Activated CD8-positive, alpha-beta memory T cell treated with anti-CD3 and anti-CD28 coated beads for 1 hour (primary cell): ENCODE measurements at places on chromosomes 4 and X.

GRCh38 chr4:94650690-94651089, 107.1 kb upstream of the BMPR1B start:
- DNase-seq: no peak

DNA sequence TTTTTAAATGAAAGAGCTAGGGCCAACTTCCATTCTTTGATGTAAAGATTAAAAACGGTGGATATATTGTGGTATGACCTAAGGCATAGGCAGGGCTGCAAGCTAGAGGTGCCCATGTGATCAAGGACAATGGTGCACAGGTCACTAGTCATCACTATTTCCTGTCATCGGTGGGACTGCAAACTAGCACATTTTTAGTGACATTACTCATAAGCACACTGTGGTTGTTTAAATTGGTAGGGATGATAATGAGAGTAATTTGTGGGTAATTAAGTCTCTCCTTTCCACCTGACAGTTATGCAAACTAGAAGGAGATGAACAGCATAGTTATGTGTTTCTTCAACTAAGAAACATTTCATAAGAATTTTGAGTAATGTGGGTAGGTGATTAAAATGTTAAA, 85.4 kb downstream of the GPRIN3 start:
- no peak for DNase-seq

- DNase-seq: no peak
These were observed 202.0 kb downstream of the APBB2 start for GRCh38 chr4:41012293-41012692.

DNA sequence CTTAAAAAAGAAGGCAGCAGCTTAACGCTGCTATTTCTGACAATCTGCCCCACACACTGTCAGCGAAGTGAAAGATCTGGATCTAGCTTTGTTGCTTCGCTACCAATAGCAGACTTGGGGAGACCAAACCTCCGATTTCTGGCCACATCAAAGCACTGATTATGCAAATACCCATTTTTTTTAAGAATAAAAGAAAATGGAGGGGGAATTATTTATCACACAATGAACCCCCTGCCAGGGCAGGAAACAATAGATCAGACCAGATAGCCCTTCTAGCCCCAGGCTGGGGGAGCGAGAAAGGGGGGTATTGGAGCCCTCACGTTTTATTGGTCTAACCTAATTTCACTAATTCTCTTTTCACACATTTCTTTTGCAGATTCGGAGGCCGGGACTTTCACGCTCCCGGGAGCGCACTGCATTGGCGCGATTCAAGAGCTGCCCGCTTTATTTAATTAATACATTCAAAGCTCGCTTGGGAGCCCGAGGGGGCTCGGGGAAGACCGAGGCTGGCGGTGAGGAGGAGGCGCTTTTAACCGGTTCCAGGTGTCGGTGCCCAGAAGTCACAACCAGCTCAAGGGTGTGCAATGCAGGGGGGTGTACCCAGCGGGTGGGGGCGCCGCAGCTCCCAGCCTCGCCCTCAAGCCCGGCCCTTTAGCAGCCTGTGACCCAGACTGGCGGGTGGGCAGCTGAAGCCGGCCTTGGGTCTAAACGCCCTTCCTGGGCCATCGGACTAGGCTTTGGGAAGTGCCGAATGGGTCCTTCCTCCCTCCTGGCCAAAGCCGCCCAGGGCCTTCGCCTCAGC, 5.5 kb downstream of the NEUROG2 start:
- no peak for DNase-seq

DNA sequence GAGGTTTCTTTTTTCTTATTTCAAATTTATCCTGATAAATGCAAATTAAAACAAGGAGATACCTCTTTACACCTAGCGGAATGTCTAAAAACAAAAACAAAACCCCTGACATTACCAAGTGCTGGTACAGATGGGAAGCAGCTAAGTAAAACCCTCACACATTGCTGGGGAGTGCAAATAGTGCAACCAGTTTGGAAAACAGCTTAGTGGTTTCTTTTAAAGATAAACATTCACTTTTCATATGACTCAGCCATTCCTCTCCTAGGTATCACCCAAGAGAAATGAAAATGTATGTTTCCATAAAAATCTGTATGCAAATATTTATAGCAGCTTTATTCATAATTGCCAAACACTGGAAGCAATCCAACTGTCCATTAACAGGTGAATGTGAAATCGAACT, 84.1 kb upstream of the HELT start:
- DNase-seq: no peak

DNA sequence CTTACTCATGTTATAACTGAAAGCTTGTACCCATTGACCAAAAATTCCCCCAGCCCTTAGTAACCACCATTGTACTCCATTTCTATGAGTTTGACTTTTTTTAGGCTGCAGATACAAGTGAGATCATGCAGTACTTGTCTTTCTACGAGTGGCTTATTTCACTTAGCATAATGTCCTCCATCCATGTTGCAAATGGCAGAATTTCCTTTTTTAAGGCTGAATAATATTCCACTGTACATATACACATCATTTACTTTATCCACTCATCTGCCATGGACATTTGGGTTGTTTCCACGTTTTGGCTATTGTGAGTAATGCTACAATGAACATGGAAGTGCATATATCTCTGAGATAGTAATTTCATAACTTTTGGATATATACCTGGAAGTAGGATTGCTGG, 10.4 kb downstream of the RBM3 start:
- DNase-seq: no peak

- no peak for DNase-seq
These were observed 90.7 kb upstream of the GPC3 start for GRCh38 chrX:134075894-134076718.

DNA sequence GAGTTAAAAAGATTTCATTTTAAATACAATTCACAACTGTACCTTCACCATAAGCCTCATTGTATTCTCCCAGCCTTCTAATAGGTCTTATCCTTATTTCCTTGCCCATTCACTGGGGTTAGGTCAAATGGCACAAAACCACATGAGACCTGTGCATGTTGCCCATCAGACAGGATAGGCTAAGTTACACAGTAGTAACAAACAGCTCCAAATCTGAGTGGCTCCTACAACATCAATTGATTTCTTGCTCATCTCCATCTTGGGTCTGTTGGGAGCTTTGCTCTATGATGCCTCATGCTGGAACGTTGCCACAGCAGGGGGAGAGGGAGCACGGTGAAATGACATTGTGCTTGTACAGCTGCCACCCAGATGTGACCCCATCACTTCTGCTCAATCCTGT, 70.6 kb downstream of the DHX15 start:
- no peak for DNase-seq

DNA sequence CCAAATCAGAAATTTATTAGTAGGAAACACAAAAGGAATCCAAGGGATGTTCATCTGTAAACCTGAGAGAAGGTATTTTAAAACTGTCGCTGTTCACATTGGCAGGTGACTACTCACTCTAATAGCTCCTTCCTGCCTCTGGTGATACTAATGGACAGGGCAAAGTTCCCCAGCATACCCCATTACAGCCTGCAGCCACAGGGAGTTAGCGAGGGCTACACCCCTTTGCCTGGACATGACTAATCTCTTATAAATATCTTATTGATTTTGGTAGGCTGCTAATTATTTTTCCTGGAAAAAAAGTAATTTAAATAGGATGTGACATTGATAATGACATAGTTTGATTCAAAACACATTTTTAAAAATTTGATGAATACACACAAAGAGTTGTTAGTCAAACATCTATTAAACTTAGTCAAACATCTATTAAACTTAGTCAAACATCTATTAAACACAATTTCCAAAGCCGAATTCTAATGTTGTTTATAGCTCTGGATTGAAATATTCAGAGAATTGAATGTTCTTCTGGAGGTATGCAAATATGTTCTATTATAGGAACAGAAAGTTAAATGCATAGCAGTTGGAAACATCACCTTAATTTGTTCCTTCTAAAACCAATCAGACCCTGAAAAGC, 83.0 kb upstream of the CBR4 start:
- DNase-seq: no peak

DNA sequence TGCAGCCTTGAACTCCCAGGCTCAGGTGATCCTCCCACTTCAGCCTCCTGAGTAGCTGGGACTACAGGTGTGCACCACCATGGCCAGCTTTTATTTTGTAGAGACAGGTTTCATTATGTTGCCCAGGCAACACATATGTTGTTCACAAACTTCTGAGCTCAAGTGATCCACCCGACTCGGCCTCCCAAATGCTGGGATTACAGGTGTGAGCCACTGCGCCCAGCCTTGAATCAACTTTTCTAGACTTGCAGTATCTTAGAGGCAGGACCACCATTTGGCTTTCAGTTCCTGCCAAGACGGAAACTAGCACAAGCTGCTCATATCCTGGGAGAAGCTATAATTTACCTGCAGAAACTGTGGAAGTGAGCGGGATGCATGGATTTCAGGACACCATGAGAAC, 19.9 kb downstream of the NAT8L start:
- DNase-seq: no peak

- no peak for DNase-seq
These were observed 98.3 kb upstream of the ATOH1 start for GRCh38 chr4:93730251-93730650.

GRCh38 chrX:17496407-17496806, 121.4 kb downstream of the NHS start:
- DNase-seq: no peak

GRCh38 chr4:10283761-10284160, 167.2 kb upstream of the WDR1 start:
- DNase-seq: no peak

DNA sequence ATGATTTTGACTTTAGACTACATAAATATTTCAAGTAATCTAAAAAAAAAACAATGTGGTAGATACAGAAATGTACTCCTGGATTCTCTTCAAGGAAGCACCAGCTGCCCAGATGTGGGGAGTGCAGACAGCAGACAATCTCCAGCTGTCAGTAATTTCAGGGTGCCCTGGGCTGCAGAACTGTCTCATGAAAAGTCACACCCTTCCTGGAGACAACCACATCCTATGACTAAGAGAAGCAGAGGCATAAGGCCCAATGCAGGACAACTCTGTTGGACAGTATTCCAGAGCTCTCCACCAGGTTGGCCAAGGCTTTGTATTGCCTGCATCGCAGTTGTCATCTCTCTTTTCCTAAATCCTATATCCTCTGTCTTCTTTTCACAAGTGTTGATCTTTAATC, 34.4 kb upstream of the BLTP1 start:
- no peak for DNase-seq

GRCh38 chrX:112066813-112067212, 15.8 kb downstream of the TRPC5 start:
- DNase-seq: no peak

DNA sequence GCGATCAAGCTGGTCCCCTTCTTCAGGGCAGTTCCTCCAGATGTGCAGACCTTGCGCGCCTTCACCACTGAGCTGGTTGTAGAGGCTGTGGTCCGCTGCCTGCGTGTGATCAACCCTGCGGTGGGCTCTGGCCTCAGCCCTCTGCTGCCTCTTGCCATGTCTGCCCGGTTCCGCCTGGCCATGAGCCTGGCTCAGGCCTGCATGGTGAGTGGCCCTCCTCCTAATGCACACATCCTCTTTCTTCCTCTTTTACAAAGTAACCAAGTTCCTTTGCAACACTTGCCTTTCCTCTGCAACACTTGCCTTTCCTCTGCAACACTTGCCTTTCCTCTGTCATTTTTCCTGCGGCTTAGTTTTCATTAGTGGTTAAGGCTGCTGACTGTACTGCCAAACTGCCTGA, 1.8 kb downstream of the CCDC22 start:
- no peak for DNase-seq

DNA sequence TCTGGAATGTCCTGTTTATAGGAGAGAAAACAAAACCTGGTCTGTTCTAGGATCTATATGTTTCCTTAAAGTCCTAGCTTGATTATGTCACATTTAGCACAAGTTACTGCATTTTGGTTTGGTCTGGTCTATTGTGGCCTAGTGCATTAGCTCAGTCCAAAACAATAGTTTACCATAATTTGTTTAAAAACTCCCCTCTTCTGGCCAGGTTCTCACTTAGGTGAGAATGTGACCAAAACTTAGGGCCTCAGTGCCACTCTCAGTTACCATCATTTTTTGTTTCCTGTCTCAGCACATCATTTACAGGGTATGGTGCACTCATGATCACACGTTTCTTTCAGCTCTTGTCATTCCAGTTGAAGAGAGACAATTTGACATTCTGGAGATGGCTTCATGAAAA, 378.5 kb downstream of the KLHL4 start:
- DNase-seq: no peak

DNA sequence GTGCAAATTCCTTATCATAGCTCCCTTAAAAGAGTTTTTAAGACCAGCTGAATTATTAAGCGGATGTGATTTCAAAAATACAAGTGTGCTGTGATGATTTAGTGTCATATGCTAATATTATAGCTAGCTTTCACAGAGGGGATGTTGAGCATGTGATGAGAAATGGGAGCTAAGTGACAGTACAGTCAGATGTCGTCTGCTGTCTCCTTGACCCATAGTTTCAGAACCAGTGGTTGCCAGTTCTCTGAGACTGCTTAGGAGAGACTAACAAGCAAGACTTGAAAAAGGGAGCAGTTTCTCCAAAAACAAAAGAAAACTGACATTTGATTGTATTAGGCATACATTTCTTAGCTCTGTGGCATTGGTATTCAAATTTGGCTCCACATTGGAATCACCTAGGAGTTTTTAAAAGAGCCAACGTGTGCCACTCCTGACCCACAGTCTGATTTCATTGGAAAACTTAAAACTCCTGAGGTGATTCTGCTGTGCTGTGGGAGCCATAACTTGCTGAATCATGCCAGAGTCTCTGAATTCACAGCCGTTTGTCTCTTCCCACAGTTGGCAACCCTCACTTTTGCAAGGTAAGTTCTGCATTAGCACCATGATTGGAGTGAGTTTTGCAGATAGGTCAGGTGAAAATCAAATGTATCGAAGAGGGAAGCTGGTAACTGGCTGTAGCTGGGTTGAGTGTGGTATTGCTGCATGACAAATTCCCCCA, 20.3 kb downstream of the FUNDC2 start:
- no peak for DNase-seq
